HepG2 (cell line): ENCODE measurements at places on chromosomes 3 and 15. TPM values are rescaled to one million over a fixed set of nuclear protein-coding genes. Genes with fewer than 3 reads are reported as not detected.

GRCh38 chr3:53577506-53577905 lies 83.1 kb downstream of the CACNA1D start:
- DNase-seq, result no peak

BLM gene
- polyA plus RNA-seq, result 2.8 and 5.1 TPM in 2 replicates

GRCh38 chr15:89761009-89761831 lies 10.2 kb upstream of the MESP1 start:
- DNase-seq, result no peak

GRCh38 chr3:30343067-30343831 lies 263.2 kb upstream of the TGFBR2 start:
- DNase-seq, result no peak

- no peak for DNase-seq
Observed at GRCh38 chr3:184339001-184339400, 1.6 kb downstream of the FAM131A start.

GPR176 gene
- 0.11 and 0.17 TPM in 2 replicates for polyA plus RNA-seq

WDR72 gene
- polyA plus RNA-seq, result 0.13 and 0.21 TPM in 2 replicates

MINAR1 gene
- 0.16 and 0.18 TPM in 2 replicates for polyA plus RNA-seq

CHRNA5 gene
- polyA plus RNA-seq, result 3.7 and 4.1 TPM in 2 replicates

GRCh38 chr15:35603301-35603700 lies 57.3 kb upstream of the DPH6 start:
- no peak for DNase-seq

DNA sequence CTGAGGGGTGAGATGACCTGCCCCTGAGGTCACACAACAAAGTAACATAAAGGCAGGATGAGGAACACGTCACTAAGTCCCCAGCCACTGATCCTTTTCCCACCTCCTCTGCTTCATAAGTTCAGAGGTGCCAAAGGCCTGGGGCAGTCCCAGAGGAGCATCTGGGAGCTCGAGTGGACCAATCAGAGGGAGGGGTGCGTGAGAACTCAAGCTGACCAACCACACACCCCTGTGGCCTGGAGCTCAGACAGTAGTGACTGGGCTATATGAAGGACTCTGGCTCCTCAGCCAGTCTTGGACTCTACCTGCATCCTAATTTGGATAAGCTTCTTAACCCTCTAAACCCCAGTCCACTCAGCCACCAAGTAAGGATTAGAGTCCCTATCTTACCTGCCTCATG lies 28.0 kb upstream of the CAV3 start:
- no peak for DNase-seq

CNBP gene
- polyA plus RNA-seq, result 255 and 282 TPM in 2 replicates

GRCh38 chr3:128254967-128255366 lies 101.7 kb downstream of the EEFSEC start:
- DNase-seq, result no peak

IL5RA gene
- polyA plus RNA-seq, result not detected in 2 replicates

ALG1L2 gene
- polyA plus RNA-seq, result 0.13 and 0.24 TPM in 2 replicates

SEMA7A gene
- polyA plus RNA-seq, result 9.0 and 11.3 TPM in 2 replicates

GRCh38 chr15:63848879-63849551 lies 15.3 kb upstream of the HERC1 start:
- DNase-seq, result no peak

- no peak for DNase-seq
Observed at GRCh38 chr15:39114690-39115378, 466.0 kb upstream of the THBS1 start.

DNA sequence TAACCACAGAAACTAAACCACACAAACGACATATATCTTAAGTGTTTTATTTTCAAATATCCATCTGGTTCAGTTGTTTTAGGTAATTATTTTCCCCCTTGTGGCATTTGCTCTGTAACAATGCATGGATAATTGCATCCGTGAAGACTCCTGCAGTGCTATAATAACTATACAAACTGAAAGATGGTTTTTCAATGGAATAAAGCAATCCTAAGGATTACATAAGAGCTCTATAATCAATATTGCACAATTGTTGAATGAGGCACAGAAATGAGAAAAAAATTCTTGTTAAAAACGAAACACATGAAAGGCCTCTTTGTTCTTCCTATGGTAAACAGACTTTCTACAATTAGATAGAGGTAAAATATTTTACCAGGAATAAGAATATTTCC lies 446.0 kb upstream of the EPHA3 start:
- no peak for DNase-seq

SNX33 gene
- 11.6 and 18.9 TPM in 2 replicates for polyA plus RNA-seq

- no peak for DNase-seq
Observed at GRCh38 chr15:77069521-77070121, 1.3 kb downstream of the TSPAN3 start.

- peak; percentile 28 for DNase-seq
Observed at GRCh38 chr3:160564949-160565441, 376 bp downstream of the KPNA4 start.

DNA sequence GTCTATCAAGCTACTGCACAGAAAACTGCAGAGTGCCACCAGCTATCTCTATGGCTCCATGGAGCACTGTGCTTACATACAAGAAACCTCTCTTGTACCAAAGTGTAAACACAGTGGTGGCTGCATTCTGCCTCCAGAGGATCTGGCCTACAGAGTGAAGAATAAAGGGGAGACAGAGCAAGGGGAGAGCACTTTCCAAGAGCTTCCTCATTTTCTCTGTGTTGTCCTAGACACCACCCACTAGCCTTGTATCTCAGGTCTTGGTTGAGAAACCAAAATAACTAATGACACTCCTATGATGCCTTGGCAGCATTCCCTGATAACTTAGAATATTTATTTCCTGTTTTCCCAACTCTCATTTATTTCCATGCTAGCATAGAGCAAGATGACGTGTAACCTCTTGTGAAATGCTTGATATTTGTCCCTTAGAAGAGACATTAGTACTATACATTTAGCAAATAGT lies 56.9 kb upstream of the PHLDB2 start:
- no peak for DNase-seq

- no peak for DNase-seq
Observed at GRCh38 chr3:14422016-14422963, 19.9 kb downstream of the SLC6A6 start.

CYP1A1 gene
- polyA plus RNA-seq, result 8.0 and 11.0 TPM in 2 replicates

AADACL2 gene
- polyA plus RNA-seq, result not detected in 2 replicates

DNA sequence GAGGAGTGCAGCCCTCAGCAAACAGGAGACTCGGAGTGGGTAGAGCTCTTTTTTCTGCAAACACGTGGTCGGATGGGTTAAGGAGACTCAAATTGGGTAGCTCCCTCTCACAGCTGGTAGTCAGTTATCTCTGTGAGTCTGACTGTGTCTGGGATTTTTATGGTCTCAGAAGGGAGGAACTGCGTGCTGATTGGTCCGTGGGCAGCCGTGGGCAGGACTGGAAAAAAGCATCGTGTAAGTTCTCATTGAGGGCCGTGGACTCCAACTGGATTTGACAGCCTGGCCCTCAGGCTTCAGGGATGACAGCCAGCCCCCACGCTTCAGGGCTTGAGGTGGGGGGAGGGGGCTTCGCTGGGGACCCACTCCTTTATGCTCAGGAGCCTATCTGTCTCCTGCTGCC lies 463.9 kb downstream of the EPHA3 start:
- DNase-seq, result no peak

CHL1 gene
- not detected in 2 replicates for polyA plus RNA-seq

LSAMP gene
- not detected in 2 replicates for polyA plus RNA-seq

FBLN2 gene
- 0.04 TPM in 1 of 2 replicates, not detected in the other for polyA plus RNA-seq

EOMES gene
- 0.10 and 0.12 TPM in 2 replicates for polyA plus RNA-seq
